Camera-type eye (tissue), 1 donor: ENCODE measurements at places on chromosomes 4 and X. TPM values are rescaled to one million over a fixed set of nuclear protein-coding genes. Genes with fewer than 3 reads are reported as not detected.

The HPGDS gene
- total RNA-seq = 1.3 TPM

The SMIM31 gene
- 0.11 TPM for total RNA-seq

The HSFX4 gene
- total RNA-seq = not detected

The LINC00632 gene
- total RNA-seq = 131 TPM

The HPSE gene
- total RNA-seq = 0.93 TPM

The DNAAF6 gene
- not detected for total RNA-seq

The SUPT20HL2 gene
- not detected for total RNA-seq

The IL1RAPL1 gene
- total RNA-seq = 9.1 TPM

The TMEM150C gene
- total RNA-seq = 24.6 TPM
